IMR-90 (cell line): ENCODE measurements at places on chromosomes 7 and 10. TPM values are rescaled to one million over a fixed set of nuclear protein-coding genes. Genes with fewer than 3 reads are reported as not detected.

ABCC2 gene
- total RNA-seq = 0.28 and 0.36 TPM in 2 replicates

DNA sequence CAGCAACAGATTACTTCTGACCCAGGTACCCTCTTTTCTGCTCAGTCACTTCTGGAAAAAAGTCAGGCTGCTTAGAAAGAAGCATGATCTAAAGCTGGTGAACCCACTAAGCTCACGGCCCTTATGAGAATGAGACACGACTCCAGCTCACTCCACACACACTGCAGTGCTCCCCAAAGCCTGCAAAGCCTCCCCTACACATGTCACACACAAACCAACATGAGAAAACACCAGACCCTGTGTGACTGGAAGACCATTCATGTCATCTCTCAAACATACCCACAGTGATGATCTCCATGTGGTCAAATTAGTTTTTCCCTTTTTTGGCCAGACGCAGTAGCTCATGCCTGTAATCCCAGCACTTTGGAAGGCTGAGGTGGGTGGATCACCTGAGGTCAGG lies 391 bp downstream of the ANKRD61 start:
- DNase-seq = no peak

- DNase-seq = peak; percentile 35
Measured at GRCh38 chr7:90262438-90262837, 17.5 kb downstream of the CFAP69 start.

GRCh38 chr7:2953099-2953498 lies 90.6 kb downstream of the CARD11 start:
- no peak for DNase-seq

ADRB1 gene
- total RNA-seq = not detected in 2 replicates

DNA sequence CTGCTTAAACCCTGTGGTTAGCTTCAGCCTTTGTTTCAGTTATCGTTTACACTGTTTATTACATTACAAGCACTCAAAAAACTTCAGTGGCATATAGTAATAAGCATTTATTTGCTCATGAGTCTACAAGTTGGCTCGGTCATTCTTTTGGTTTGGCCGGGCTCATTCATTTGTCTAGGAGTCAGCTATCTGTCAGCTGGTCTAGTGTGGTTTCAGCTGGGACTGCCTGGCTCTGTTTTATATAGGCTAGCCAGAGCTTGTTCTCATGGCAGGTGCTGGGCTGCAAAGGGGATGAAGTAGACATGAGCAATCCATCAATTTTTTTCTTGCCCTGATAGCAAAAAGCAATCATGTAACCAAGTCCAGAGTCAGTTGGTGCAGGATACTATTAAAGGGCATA lies 103.6 kb downstream of the MKLN1 start:
- DNase-seq = peak; percentile 51

- DNase-seq = no peak
Measured at GRCh38 chr7:134802762-134803161, 23.3 kb downstream of the CALD1 start.

DNA sequence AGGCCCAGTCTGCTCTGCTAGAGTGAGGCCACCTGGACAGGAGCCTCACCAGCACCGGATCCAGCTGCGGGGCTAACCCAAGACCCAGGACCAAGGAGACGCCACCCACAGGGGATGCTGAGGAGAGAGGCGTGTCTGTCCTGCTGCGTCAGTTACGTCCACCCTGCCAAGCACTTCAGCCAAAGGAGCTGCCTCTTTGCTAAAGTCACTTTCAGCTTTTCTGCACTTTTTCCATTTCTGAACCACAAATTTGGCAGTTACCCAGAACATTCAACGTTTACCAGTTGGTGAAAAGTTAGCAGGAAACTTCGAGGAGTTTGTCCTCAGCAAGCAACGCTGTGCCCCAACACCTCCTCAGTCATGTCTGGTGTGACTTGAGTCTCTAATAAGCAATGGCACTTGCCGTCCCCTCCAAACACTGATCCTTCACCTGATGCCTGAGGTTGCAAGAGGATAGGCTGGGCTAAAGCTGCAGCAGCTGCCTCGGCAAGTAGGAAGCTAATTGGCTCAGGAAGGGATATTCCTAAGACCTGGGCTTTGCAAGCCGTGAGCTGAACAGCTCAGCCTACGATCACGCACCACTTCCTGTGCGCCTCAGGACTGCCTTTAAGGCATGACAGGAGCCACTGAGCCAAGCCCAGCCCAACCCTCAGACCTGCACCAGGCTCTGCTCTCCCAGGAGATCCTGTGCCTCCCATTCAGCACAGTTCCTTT lies 40.1 kb downstream of the KCNH2 start:
- DNase-seq = peak; percentile 58

DNA sequence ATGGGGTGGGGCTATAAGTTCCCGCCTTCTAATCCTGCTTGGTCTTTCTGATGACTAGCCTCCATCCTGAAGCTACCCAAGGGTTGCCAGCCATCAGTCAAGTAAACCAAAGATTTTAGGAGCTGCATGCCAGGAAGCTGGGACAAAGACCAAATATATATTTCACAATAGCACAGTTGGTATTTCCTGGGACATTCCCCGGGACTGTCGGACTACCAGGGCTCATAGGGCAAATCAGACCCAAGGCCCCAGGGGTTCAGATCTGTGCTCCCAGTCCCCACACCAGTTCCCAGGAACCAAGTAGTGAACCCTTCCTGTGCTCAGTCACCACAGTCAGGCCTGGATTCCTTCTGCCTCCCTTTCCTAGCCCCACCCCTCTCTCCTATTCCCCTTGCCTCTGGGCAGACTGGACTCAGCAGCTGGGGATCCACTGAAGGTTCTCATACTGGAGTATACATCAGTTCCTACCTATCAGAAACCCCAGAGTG lies 5.7 kb upstream of the CXCL12 start:
- DNase-seq = no peak

- DNase-seq = peak; percentile 65
Measured at GRCh38 chr7:101164071-101164840, 1.1 kb downstream of the VGF start.

DNA sequence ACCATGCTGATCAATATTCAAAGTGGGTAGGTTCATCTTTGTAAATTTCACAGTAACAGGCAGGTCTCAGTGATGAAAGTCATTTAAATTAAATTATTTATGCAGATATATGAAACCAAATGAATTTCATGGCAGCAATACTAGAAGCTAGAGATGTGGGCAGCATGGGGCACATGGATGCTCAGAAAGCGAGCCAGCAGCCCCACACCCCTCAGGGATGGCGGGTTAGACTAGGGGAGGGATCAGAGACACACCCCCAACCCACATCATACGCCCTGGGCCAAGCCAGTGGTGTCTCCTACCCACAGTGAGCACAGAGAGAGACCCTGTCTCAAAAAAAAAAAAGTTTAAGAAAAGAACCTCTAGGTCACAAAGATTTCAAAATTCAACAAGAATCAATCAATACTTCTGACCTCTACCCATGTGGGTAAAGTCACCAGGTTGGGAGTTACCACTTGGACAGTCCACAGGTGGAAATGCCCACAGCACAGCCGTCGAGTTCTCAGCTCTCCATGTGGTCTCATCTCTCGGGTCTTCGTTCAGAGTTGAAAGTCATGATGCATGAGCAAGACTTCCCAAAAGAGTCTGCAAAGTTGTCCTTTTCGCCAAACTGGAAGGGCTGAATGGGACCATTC lies 79.3 kb upstream of the PPP2R2D start:
- no peak for DNase-seq

ARMH3 gene
- total RNA-seq = 13.1 and 20.6 TPM in 2 replicates

DNA sequence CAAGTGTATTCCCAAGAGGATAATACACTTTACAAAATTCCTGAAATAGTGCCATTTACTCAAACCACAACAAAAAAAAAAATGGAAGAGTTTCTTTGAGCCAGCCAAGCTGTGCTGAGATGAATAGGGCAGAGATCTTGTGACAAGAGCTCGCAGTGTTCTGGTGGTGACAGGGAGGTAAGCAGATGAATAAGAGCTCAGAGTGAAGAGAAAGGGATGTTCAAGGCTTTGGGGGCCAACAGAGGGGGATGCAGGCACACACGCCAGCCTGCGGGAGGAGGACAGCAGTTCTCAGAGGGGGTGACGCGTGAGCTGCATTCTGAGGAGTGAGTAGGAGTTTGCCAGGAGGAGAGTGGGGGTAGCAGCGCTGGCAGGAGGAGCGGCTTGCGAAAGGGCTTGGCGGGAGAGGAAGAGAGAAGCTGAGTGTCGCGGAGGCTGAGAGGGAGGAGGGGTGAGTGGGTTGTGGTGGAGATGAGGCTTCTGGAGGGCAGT lies 194.4 kb upstream of the IMMP2L start:
- DNase-seq = peak; percentile 82

GRCh38 chr10:48282829-48283228 lies 8.3 kb upstream of the FRMPD2 start:
- DNase-seq = no peak

TDRD1 gene
- total RNA-seq = not detected in 2 replicates

GRCh38 chr7:47197486-47197885 lies 384.4 kb downstream of the TNS3 start:
- no peak for DNase-seq

TLX1 gene
- not detected in 2 replicates for total RNA-seq

DNA sequence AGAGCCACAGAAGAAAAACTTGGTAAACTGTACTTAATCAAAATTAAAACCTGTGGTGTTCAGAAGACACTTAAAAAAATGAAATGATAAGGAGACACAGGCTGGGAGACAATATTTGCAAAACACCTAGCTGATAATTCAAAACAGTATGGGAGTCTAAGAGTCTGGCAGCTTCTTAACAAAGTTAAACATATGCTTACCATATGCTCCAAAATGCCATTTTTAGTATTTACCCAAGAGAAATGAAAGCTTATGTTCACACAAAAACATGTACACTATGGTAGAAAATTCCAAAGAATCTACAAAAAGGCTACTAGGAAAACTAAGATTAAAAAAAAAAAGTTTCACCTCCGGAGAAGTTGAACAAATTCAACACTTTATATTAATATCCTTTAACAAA lies 48.6 kb downstream of the ITGB1 start:
- peak; percentile 41 for DNase-seq

- DNase-seq = no peak
Measured at GRCh38 chr7:1933066-1933750, 263.1 kb downstream of the ELFN1 start.

CALML3 gene
- not detected in 2 replicates for total RNA-seq

RSPH10B2 gene
- not detected in 2 replicates for total RNA-seq

DNA sequence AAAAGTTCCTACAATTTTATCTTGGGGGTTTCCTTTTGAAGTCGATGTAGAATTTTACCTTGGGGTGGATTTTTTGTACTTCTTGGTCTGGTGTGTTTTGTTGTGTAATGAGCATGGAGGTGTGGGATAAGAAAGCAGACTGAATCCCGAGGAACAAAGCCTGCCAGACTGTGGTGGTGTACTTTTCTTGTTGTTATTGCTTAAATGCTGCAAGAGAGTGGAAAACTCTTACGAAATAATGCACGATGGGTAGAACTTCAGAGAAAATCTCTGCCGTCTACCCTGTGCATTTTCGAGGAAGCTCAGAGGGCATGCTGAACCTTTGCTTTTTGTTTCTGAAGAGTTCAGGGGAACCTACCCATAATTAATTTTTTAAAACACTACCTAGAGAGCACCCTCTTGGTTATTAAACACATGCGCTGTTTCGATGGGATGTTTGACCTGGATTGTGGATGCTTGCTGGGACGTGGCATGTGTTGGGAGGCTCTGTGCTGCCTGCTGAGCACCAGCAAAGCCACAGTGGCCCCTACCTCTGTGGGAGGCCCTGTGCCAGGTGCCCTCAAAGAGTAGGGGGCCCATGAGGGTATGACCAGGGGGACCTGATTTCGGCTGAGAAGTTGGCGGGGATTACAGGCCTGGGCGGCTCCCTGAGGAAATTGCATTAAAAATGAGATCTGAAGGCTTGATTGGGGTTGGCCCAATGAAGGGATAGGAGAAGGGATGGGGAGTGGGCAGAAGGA lies 94.1 kb downstream of the TCF7L2 start:
- DNase-seq = no peak

DNA sequence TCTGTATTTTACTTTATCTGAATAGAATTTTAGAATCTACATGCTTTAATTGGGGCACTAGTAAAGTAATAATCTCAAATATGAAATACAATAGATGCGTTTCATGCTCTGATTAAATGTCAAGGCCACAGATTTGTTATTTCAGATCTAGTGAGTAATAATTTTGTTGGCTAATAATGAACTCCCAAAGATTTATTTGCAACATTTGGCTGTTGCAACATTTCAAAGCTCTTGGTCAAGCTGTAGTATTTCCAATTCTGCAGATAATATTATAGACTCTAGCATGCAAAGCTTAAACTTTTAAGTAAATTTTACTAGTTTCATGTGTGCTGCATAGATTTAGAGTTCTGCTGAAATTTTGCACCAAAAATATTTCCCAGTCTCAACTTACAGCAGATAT lies 16.7 kb downstream of the LRRN3 start:
- peak; percentile 33 for DNase-seq

CACNB2 gene
- total RNA-seq = 0.28 and 0.36 TPM in 2 replicates
